ENCODE measurements at places on chromosomes 11 and 22. TPM values are rescaled to one million over a fixed set of nuclear protein-coding genes. Genes with fewer than 3 reads are reported as not detected.

DNA sequence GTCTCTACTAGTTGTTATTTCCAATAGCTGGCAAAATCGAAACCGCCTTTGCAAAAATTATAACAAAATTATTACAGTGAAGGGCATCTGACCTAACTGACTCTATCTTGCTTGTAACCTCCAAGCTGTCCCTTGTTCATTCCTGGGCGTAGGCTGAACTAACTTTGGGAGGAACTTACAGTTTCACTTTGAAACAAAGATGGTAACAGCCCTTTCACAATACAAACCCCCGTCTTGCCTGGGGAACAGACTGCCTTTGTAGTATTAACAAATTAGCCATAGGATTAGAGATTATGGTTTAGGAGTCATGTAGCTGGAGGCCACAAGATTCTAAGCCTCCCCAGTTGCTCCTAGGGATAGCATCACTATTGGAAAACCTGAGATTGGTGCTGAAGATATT is 131.6 kb upstream of the HSD17B12 start:
- H3K4me1 ChIP-seq: no peaks in the 10 kb centered on the region
- H3K27ac ChIP-seq: no peak overlapping the region
- no peaks in the 10 kb centered on the region for H3K27me3 ChIP-seq
- no peak overlapping the region for H3K4me3 ChIP-seq
- no peak for DNase-seq

GRCh38 chr11:111183706-111184105 is 61.8 kb upstream of the POU2AF2 start:
- no peak overlapping the region for H3K27ac ChIP-seq
- no peak overlapping the region for H3K4me3 ChIP-seq
- H3K4me1 ChIP-seq: no peaks in the 10 kb centered on the region

DNA sequence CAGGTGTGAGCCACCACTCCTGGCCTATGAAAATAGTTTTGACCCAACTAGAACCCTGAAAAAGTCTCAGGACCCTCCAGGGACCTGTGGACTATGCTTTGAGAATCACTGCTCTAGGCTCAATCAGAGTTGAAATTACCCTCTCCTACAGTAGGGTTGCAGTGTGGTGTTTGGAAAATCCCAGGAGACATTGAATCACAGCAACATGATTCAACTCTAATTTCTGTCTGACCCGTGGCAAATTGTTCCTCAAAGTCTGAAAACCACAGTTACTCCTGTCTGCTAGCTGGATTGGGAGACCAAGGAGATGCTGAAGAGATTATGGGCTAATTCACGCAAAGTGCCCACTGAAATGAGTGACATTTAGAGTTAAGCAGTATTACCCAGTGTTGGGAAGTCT is 5.4 kb upstream of the MTMR3 start:
- no peak overlapping the region for H3K4me3 ChIP-seq
- no peaks in the 10 kb centered on the region for H3K27me3 ChIP-seq
- no peaks in the 10 kb centered on the region for H3K36me3 ChIP-seq
- H3K4me1 ChIP-seq: no peaks in the 10 kb centered on the region
- DNase-seq: no peak
- no peak overlapping the region for H3K27ac ChIP-seq

- no peaks in the 10 kb centered on the region for H3K27me3 ChIP-seq
- DNase-seq: no peak
- no peak overlapping the region for H3K4me3 ChIP-seq
- H3K27ac ChIP-seq: no peak overlapping the region
- peaks cover 7% of the 10 kb centered on the region for H3K4me1 ChIP-seq
These were observed 169.0 kb upstream of the GRK3 start for GRCh38 chr22:25395468-25395867.

GRCh38 chr22:19981171-19981960 is 35.3 kb downstream of the ARVCF start:
- H3K4me3 ChIP-seq: no peak overlapping the region
- H3K27me3 ChIP-seq: no peaks in the 10 kb centered on the region
- H3K4me1 ChIP-seq: peaks cover 40% of the 10 kb centered on the region
- H3K27ac ChIP-seq: no peak overlapping the region
- DNase-seq: no peak

The PARVG gene
- 18.8 TPM for total RNA-seq

The SLC22A8 gene
- not detected for total RNA-seq

The FREY1 gene
- not detected for total RNA-seq
